ENCODE measurements at places on chromosomes 16 and 17.

DNA sequence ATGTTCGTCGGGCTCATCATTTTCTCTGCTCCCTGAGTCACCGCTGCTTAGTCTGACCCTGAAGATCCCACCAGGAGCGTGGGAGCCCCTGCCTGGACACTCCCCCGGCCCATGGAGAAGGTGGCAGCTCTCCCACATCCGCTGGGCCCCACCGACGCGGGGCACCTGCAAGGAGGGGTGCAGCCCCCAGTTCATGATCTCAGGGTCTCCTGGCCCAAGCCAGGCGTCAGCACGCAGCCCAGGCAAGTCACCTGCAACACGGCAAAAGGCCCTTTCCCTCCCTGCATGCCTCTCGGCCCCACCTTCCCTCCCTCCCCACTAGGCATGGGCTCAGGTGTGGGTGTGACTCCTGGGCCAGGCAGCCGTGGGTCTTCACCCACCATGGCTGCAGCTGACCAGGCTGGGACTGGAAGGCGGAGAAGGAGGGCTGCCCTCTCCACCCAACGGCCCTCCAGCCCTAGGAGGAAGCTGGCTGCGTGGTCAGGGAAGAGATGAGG lies 9.7 kb upstream of the CHMP6 start:
- DNase-seq: no peak

- no peak for DNase-seq
Measured at GRCh38 chr17:39737760-39738567, at the start of gene GRB7. Gene GRB7, plus strand, starts transcription at chr17:39737938. Its CDS starts 4,364 bp downstream, at chr17:39742302.

- no peak for DNase-seq
Measured at GRCh38 chr17:71436479-71436878, 684.3 kb upstream of the SOX9 start.

GRCh38 chr17:8001976-8002720 lies at the start of gene GUCY2D:
Gene GUCY2D, plus strand, starts transcription at chr17:8002615. Its CDS starts 433 bp downstream, at chr17:8003048.
- DNase-seq: no peak

- DNase-seq: no peak
Measured at GRCh38 chr16:2896480-2897010, 13.5 kb downstream of the FLYWCH2 start.

DNA sequence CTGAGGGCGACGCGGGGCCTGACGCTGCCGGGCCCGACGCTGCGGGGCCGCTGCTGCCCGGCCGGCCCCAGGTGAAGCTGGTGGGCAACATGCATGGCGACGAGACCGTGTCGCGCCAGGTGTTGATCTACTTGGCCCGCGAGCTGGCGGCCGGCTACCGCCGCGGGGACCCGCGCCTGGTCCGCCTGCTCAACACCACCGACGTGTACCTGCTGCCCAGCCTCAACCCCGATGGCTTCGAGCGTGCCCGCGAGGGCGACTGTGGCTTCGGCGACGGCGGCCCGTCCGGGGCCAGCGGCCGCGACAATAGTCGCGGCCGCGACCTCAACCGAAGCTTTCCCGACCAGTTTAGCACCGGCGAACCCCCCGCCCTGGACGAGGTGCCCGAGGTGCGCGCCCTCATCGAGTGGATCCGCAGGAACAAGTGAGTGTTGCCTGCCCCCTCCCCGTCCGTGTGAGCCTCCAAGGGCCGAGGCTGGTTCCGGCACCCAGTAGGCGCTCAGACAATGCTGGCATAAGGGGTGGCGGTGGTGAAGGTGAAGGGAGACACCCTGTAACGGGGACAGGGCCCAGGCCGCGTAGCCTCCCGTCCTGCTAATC lies 676 bp downstream of the CPD start:
- no peak for DNase-seq

GRCh38 chr17:32909787-32910369 lies 18.1 kb upstream of the TMEM98 start:
- DNase-seq: peak; percentile 53

DNA sequence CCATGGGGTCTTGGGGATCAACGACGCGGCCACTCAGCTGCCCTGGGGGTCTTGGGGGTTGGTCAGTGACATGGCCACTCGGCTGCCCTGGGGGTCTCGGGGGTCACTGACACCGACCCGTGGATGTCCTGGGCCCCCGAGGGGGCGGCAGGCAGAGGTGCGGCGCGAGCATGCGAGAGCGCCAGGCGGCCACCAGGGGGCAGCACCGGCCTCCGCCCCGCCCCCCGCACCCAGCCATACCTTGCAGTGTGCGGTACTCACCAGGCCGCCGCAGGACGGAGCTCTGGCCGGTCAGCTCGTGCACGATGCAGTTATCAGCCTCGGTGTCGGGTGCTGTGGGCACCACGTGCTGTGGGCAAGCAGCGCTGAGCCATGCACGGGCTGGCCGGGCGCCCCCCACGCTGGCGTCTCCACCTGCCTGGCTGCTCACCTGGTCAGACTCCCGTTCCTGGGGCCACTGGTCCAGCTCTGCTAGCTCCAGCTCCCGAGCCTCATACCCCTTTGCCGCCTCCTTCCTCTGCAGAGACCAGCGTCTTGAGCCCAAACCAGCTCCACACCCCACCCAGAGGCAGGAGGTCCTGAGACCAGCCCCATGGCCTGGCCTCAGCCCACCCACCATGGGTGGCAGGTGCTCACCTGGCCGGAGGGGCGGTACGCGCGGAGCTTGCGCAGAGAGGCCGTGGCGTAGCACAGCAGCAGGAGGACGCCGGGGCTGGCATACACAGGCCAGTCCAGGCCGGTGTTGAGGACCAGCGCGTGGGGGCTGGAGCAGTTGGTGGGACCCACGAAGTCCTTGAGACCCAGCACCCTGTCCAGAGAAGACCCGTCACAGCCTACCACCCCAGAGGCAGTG lies 31.2 kb downstream of the CTU2 start:
- peak; percentile 56 for DNase-seq

- no peak for DNase-seq
Measured at GRCh38 chr17:42698736-42699414, 16.5 kb downstream of the CNTNAP1 start.

DNA sequence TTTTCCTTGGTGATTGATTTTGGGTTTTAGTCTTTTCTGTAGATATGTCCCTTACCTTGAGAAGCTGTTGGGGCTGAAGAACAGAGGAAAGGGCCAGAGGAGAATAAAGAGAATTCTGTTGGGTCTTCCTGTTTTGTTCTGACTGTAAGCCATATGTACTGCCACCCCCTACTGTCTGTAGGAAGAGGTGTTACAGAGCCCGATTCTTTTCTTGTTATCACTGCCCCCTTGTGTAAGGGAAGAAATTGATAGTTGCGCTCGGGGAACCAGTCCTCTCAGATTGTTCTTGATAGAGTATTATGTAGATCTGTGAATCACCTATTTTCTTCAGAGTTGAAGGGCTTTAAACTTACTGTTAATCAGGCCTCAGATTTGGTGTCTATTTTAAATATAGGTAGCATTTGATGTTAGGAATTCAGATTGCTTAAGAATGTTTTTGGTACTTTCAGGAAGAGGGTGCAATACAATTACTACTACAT lies 2.4 kb downstream of the TANC2 start:
- peak; percentile 16 for DNase-seq

DNA sequence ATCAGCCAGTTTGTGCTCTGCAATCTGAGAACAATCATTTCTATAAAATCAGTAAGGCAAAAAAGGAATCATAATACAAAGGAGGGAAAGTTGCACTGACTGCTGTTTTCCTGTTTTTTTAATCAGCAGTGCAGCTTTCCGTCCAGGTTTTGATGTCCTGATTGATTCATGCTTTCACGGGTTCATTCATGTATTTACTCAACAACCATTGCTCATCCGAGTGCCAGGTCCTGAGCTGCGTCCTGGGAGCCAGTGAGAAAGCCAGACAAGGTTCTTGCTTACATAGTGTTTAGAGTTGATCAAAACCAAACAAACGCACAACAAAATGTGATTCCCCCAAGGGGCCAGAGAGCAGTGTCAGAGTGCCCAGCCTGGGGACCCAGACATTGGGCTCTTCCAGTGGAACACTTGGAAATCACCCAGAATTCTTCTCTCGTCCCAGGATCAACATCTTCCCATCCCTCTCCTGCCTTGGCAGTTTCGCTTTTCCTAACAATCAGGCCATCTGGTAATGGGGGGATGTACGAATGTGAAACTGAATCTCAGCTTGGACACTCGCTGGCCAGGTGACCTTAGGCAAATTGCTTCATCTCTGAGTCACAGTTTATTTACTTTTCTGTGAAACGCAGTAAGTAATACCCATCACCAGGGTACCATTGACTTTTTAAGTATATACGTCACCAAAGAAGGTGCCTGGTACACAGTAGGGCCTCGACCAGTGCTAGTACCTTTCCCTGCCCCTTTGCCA lies 13.3 kb upstream of the C1QL1 start:
- DNase-seq: no peak

DNA sequence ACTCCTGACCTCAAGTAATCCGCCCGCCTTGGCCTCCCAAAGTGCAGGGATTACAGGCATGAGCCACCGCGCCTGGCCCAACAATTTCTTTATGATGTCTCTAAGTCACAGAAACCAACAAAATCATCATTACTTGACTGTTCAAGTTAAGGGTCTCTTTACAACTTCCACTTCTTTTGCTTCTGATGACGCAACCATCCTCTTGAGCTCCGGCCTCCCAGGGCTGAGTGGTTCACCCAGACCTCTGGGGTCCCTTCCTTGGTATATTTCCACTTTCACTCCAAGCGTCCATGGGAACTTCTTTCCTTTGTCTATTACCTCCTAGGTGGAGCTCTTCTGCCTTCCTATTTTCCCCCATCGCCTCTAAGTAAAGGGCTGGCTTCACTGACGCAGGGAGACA lies 253.7 kb downstream of the NTN1 start:
- DNase-seq: no peak

DNA sequence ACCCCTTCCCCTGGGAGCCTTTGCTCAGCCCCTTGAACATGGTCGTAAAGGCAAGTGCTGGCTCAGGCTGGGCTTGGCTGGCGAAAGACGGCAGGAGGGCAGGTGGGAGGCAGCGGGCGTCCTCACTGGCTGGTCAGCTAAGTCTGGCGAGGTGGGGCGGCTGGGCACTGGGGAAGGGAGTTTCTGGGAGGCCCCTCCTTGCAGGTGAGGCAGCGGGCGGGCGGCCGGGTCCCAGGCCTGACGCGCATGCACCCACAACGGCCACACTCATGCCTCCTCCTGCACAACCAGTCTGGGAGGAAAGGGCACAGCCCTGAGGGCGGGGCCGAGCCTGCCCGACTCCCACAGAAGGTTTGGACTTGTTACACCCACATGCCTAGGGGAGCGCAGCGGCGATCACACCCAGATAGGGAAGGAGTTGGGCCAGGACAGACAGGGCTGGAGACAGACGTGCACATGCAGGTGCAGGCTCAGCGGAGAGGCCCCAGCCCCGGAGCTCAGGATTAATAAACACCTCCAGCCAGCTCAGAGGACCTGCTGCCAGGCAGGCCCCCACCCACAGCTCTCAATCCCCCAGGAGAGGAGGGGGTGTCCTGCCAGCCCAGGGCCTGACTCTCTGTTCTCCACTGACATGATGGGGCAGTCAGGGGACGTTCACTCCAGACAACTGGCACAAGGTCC lies at the start of gene EVPL:
Gene EVPL, minus strand, starts transcription at position 148 of the 681 bp plus-strand sequence. Its CDS starts 108 bp downstream, at position 40.
- no peak for DNase-seq

DNA sequence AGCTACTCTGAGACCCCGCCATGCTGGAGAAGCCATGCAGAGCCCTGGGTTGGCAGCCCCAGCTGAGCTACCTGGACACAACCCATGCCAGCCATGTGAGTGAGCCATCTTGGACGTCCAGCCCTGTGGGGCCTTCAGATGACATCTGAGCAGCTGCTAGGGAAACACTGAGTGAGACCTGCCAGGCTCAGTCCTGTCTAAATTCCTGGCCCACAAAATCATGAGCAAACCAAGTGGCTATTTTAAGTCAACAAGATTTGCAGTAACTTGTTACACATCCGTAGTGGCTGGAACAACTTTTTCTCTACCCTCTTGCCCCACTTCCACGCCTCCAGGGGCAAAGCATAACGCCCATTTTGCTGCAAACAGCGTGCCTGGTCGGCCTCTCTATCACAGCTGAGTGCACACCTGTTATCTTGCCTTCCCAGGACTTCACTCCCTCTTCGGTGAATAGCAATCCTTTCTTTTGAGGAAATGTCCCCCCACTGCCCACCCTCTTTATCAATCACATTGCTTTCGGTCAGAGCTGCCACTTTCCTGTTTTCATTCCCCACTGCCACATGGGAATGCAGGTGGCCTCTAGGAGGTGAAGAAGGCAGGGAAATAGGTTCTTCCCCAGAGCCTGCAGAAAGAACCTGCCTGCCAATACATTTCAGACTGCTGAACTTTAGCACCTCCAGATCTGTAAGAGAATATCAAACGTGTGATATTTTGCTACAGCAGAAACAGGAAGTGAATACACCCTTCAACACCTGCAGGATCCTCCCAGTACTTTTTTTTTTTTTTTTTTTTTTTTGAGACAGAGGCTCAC lies 7.4 kb upstream of the SCIMP start:
- no peak for DNase-seq

DNA sequence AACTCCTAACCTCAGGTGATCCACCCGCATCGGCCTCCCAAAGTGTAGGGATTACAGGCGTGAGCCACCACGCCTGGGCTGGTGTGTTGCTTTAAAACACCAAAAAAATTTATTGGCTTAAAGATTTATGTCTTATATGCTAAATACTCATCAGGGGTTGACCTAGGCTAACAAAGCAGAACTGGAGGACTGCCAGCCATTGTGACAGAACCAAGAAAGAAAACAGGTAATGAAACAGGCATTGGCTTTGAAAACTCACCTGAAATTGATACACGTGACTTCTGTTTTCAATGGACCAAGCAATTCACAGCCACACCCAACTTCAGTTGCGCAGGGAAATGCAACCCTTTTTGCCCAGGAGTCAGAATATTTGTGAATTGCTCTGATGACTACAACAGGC lies 4.9 kb upstream of the PHAF1 start:
- DNase-seq: no peak

GRCh38 chr17:2828397-2829038 lies 32.3 kb downstream of the RAP1GAP2 start:
- peak; percentile 88 for DNase-seq

DNA sequence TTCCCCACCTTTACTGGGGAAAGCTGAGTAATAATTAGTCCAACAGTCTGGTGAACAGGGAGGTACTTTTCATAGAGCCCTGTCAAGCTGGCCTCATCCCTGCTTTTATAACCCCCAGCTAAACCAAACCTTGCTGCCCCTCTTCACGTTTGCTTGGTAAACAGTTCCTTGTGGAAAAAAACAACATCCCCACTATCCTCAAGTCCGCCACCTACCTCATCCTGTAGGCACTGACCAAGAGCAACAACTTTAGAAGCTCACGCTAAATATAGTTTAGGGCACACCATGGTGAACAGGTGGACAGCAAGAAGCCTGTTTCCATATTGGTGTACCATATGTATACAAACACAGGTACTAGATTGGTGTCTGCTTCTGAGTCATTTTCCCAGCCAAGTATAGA lies 16.5 kb downstream of the NFE2L1 start:
- no peak for DNase-seq

DNA sequence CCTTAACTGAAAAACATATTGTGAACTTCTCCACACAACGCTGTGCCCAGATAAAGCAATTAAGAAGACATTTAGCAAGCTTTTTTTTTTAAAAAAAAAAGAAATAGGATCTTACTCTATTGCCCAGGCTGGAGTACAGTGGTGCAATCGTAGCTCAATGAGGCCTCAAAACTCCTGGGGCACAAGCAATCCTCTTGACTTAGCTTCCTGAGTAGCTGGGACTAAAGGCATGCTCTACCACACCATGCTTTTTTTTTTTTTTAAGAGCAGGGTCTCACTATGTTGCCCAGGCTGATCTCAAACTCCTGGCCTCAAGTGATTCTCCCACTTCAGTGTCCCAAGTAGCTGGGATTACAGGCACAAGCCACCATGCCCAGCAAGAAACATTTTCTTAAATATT lies 20.1 kb downstream of the AP1G1 start:
- DNase-seq: no peak

- DNase-seq: no peak
Measured at GRCh38 chr16:12132850-12133440, 156.4 kb downstream of the SNX29 start.
